ENCODE measurements at places on chromosomes 12 and 14.

DNA sequence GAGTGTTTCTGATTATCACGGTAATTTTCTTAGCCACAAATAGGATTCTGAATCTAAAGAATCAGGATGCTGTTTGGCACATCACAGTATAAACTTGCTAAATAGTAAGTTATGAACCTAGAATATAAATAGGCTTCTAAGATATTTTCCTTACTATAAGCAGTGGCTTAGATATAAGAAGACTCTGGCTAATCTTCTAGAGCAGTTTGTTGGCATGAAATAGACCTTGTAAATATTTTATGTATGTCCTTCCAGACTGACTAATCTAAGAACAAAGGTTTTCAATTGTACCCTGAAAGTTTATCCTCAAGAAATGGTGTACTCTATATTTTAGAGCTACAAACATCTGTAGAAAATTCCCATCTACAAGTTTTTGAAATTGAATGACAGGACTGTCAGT, 48.3 kb downstream of the LMNTD1 start:
- no peak for DNase-seq

DNA sequence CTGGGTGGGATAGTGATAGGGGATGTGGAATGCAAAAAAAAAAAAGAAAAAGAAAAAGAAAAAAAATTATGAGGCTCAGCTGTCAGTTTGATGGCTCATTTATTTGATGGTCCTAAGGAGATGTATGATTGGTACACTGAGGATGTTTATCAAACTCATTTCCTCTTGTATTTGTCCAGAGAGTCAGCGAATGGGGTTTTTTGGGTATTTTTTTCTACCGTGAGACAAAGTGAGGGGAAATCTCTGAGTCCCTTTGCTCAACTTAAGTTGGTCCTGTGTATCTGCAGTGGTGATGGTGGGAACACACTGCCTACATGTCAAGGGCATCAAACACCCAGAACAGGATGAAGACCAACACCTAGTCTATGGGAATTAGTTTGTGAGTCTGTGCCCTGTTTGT, 176.9 kb upstream of the HIF1A start:
- DNase-seq: no peak

- no peak for DNase-seq
These were observed at the start of gene IL26 for GRCh38 chr12:68225576-68226476. Gene IL26, minus strand, starts transcription at chr12:68225810. Its CDS starts 54 bp downstream, at chr12:68225756.

DNA sequence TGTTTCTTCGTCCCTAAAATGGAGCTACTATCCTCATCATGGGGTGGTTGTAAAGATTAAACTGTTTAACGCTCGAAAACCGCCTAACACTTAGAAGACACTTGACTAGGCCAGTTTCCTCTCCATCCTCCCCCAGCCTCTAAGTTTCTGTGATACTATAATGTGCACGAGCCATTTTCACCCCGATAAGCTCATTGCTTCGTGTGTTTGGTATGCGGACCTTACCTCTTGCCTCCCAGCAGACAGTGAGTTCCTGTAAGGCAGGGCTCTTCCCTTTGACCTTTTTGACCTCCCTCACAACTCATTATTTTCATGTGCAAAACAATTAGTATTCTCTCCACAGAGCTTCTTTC, 499 bp upstream of the GXYLT1 start:
- DNase-seq: no peak

GRCh38 chr12:109202770-109203169, 86.4 kb downstream of the ACACB start:
- DNase-seq: no peak

- no peak for DNase-seq
These were observed 15.5 kb upstream of the CCER1 start for GRCh38 chr12:90970471-90970870.

DNA sequence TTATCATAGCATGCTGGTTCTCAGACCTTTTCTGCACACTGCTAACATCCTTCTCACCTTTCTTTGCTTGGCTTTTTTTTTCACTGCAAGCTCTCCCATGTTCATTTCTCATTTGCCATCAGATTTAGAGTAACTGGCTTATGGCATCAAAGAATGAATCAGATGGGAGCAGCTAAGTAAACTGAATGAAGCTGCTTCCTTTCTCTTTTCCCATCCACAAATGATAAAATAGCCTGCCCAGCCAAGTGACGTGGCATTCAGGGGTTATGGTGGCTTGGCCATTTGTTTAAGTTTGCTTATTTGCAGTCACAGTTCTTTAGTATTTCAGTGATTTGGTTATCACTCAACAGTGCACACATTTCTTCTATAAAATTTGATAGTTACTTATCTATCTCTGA, 708.6 kb downstream of the DIO2 start:
- no peak for DNase-seq

DNA sequence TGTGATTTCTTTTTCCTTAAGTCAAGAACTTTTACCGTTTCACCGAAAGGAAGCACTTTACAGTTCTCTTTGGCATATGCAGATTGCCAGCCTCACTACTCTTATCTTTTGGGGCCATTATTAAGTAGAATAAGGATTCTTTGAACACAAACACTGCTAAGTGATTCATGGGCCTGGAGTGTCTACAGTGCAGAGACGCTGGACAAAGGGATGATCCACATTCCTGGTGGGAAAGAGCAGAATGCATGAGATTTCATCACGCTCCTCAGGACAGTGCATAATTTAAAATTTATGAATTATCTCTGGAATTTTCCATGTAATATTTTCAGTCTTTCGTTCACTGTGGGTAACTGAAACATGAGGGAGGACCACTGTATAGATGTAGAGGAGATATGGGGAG, 90.2 kb downstream of the TTLL5 start:
- DNase-seq: no peak

GRCh38 chr14:95237958-95238340, 80.6 kb upstream of the DICER1 start:
- no peak for DNase-seq

GRCh38 chr12:74847169-74847568, 309.5 kb downstream of the ATXN7L3B start:
- DNase-seq: no peak

- DNase-seq: no peak
These were observed 9.5 kb downstream of the TMEM132C start for GRCh38 chr12:128276471-128276870.

All from CD8-positive, alpha-beta T cell (primary cell).